ENCODE measurements at places on chromosomes 3 and 15. TPM values are rescaled to one million over a fixed set of nuclear protein-coding genes. Genes with fewer than 3 reads are reported as not detected.

The SERPINI2 gene
- polyA plus RNA-seq = not detected

DNA sequence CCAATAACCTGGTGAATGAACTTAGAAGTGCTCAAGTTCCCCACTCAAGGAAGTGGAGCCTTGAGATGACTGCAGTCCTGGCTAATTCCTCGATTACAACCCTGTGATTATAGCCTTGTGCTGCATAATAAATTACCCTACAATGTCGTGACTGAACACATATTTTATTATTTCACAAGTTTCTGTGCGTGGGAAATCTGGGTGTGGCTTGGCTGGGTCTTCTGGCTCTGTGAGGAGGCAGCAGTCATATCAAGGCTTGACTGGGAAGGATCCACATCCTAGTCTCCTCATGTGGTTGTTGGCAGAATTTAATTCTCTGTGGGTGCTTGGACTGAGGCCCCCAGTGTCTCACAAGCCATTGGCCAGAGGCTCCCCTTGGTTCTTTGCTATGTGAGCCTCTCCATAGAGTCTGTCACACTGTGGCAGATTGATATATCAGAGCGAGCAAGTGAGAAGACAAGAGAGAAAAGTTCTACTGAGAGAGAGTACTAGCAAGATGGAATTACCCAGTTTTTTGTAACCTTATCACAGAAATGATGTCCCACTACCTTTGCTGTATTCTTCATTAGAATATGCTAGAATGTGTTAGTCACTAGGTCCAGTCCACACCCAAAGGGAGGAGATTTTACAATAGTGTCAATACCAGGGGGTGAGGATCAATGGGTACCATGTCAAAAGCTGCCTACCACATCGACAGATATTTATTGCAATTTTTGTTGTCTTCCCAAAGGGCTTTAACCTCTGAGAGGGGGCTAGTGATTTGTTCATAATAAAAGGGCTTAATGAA, 102.8 kb upstream of the TBC1D5 start:
- H3K4me3 ChIP-seq = no peak overlapping the region
- no peaks in the 10 kb centered on the region for H3K4me1 ChIP-seq
- H3K27me3 ChIP-seq = no peaks in the 10 kb centered on the region

DNA sequence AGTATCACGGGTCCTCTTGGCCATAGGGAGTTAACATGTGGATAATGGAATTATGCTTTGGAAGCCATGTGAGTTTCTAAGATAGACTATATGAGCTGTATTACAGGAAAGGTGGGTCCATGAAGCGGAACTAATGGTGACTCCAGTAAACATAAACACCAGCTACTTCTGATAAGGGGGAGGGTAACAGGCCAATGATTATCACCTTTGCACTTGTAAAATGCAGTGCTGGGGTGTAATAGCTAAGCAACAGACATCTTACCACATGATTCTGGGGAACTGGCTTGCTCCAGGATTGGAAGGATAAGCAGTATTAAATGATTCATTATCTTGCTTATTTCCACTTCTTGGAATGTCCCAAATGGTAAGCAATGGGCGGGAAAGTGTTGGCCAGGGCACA, 61.4 kb upstream of the CD47 start:
- H3K27me3 ChIP-seq = no peaks in the 10 kb centered on the region
- no peaks in the 10 kb centered on the region for H3K4me1 ChIP-seq
- no peak for DNase-seq
- no peak overlapping the region for H3K27ac ChIP-seq

GRCh38 chr3:148873270-148873927, 8.3 kb downstream of the CPA3 start:
- no peaks in the 10 kb centered on the region for H3K4me1 ChIP-seq
- H3K36me3 ChIP-seq = no peaks in the 10 kb centered on the region
- no peak overlapping the region for H3K27ac ChIP-seq
- H3K4me3 ChIP-seq = no peak overlapping the region

GRCh38 chr3:194485881-194486539, 792 bp downstream of the ATP13A3 start:
- peak overlapping the region; percentile 84 for H3K4me3 ChIP-seq
- peaks cover 21% of the 10 kb centered on the region for H3K4me1 ChIP-seq
- no peaks in the 10 kb centered on the region for H3K27me3 ChIP-seq
- DNase-seq = no peak

DNA sequence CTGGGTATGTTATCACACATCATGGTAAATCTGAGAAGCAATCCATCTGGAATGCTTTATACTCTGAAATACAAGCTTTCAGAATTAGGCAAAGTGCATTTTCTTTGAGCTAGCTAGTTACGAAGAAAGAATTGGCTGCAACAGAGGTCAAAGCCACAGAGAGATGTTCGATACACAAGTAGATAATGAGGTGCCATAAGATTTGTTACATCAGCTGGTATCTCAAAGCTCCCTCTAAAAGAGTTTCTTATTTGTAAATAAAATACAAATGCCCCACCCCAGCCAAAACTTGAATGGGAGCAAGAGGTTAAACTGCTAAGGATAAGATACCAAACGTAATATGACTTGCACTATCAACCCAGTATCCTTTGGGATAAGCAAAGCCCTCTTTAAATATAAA, 84.0 kb upstream of the SLCO3A1 start:
- no peak overlapping the region for H3K4me3 ChIP-seq
- H3K27me3 ChIP-seq = no peaks in the 10 kb centered on the region
- no peaks in the 10 kb centered on the region for H3K36me3 ChIP-seq
- no peak overlapping the region for H3K27ac ChIP-seq
- no peaks in the 10 kb centered on the region for H3K4me1 ChIP-seq

GRCh38 chr15:98146031-98146820, 185.7 kb downstream of the ARRDC4 start:
- H3K4me1 ChIP-seq = no peaks in the 10 kb centered on the region
- H3K27ac ChIP-seq = no peak overlapping the region
- no peak for DNase-seq
- H3K27me3 ChIP-seq = no peaks in the 10 kb centered on the region
- H3K36me3 ChIP-seq = no peaks in the 10 kb centered on the region

The SLC51B gene
- not detected for polyA plus RNA-seq

GRCh38 chr3:153070511-153070868, 91.5 kb upstream of the RAP2B start:
- H3K4me1 ChIP-seq = no peaks in the 10 kb centered on the region
- DNase-seq = no peak
- H3K27me3 ChIP-seq = no peaks in the 10 kb centered on the region
- no peaks in the 10 kb centered on the region for H3K36me3 ChIP-seq

DNA sequence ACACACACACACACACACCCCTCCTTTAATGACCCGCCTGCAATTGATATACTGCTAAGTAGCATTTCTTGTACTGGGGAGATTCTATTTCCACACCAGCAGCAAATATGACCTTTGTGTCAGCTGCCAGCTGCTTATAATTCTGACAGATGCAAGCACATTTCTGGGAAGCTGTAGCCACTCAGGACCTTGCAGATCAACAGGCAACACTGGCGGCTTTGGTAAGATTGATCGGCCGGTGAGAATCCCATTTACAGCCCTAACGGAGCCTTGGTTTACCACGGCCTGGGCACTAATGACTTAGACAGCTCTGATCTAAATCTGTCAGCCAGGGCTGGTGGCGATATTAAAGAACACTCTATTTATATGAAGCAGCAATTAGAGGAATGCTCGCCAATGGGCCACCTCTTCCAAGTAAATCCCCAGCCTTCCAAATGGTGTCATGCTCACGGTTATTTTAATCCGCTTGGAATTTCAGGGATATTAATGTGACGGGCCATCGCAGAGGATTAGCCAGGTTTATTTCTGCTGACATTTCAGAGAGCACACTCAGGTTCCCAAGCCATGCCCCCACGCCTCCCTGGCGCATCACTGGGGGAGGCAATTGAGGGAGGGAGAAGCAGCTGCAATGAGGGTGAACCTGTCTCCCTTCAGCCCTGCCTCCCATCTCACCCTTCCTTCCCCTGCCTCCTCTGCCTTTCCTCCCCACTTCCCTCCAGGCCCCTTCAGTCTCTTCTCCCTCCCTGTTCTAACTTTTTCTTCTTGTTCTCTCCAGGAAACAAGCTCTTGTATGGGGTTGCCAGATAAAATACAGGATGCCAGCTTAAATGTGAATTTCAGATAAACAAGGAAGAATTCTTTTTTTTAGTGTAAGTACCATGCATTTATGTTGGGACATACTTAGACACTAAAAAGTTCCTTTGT, 287.0 kb downstream of the TLE3 start:
- no peaks in the 10 kb centered on the region for H3K4me1 ChIP-seq
- no peaks in the 10 kb centered on the region for H3K36me3 ChIP-seq
- DNase-seq = no peak

DNA sequence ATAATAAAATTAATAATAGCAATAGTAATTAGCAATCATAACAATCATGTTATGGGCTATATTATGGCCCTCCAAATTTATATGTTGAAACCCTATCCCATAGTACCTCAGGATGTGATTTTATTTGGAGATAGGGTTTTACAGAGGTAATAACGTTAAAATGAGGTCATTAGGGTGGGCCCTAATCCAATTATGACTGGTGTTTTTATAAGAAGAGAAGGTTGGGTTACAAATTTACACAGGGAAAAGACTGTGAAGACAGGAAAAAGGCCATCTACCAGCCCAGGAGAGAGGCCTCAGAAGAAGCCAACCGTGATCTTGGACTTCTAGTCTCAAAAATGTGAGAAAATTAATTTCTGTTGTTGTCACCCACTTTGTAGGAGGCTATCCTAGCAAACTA, 353.1 kb downstream of the CHL1 start:
- no peak overlapping the region for H3K27ac ChIP-seq
- H3K4me3 ChIP-seq = no peak overlapping the region
- DNase-seq = no peak
- H3K27me3 ChIP-seq = no peaks in the 10 kb centered on the region

The PRKCI gene
- polyA plus RNA-seq = 12.5 TPM

DNA sequence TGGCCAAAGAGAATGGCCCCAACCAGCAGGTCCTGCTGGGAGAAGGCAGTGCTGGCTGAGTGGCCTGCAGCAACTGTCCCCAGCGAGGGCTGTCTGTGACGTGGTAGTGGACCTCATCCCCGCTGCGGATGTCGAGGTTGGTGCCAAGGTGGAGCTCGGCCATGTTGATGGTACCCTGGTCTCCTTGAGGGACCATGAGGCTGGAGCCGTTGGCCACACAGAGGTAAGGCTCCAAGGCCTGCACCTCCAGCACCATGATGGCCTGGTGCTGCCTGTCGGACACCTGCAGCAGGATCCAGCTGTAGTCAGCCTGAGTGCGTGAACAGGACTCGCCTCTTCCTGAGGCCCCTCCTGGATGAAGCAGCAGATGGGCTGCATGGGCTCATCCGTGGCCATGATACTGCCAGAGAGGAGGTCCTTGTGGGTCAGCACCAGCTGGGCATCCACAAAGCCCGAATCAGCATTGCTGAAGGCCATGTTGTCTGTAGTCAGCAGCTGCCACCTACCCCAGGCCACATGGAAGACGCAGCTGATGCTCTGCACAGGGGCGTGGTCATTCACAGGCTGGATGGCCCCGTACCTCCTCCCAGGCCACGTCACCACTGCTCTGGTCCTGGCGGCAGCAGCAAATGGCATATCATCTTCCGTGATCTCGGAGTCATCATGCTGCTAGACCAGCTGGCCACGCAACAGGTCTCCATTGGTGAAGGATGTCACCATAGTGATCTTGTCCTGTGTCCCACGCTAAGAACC, 167.5 kb downstream of the GOLGA6L4 start:
- no peak overlapping the region for H3K27ac ChIP-seq
- no peaks in the 10 kb centered on the region for H3K36me3 ChIP-seq
- H3K27me3 ChIP-seq = no peaks in the 10 kb centered on the region
- no peak for DNase-seq
- no peak overlapping the region for H3K4me3 ChIP-seq

The TPRG1 gene
- 25.3 TPM for polyA plus RNA-seq

DNA sequence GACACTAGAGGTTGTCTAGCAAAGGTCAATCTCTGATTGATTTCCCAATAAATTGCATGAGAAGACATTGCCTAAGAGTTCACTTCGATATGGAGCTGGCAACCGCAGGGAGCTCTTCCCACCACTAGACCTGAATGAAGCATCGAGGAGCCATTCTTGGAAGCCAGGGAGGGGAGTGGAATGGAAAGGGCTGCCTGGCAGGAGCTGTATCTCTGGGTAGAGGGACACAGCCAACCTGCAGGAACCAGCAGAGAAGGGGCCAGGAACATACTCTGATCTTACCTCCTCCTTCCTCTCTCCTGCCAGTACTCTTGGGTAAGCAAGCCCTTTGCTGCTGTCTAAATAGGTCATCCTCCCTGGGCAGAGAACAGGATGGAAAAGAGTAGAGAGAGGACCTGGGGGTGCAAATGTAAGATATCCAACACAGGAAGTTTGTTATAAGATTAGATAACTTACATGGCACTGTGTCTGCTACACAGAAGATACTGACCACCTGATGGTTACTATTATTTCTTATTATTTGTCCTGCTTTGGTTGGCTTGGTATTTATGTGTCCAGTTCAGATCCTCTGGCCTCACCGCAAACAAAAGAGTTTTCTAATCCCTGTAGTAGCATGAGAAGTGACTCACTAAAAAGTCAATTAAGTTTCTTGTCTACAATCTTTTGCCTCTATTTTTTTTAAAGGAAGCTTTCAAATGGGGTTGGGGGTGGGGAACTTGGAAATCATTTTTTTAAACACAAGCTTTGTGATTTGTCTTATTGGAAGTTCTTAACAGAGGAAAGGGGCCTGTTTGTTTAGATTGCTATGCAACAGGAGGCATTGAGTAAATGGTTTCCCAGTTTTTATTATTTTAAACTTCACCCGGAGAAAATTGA, 156.7 kb upstream of the TSC22D2 start:
- no peak for DNase-seq
- no peaks in the 10 kb centered on the region for H3K36me3 ChIP-seq
- H3K27me3 ChIP-seq = no peaks in the 10 kb centered on the region
- 0 out of 2 replicates have a peak, but pooled peaks cover 3% of the 10 kb centered on the region for H3K4me1 ChIP-seq
- H3K27ac ChIP-seq = no peak overlapping the region

GRCh38 chr3:127911421-127911931, 3.6 kb upstream of the KBTBD12 start:
- H3K27ac ChIP-seq = no peak overlapping the region
- no peaks in the 10 kb centered on the region for H3K36me3 ChIP-seq
- no peaks in the 10 kb centered on the region for H3K4me1 ChIP-seq
- no peaks in the 10 kb centered on the region for H3K27me3 ChIP-seq
- no peak for DNase-seq

GRCh38 chr3:67171841-67172240, 173.7 kb downstream of the KBTBD8 start:
- H3K4me1 ChIP-seq = no peaks in the 10 kb centered on the region
- no peaks in the 10 kb centered on the region for H3K36me3 ChIP-seq
- H3K27me3 ChIP-seq = no peaks in the 10 kb centered on the region
- DNase-seq = no peak
- H3K4me3 ChIP-seq = no peak overlapping the region
